Immature natural killer cell (primary cell): ENCODE measurements at places on chromosomes 4 and X. TPM values are rescaled to one million over a fixed set of nuclear protein-coding genes. Genes with fewer than 3 reads are reported as not detected.

Gene CT55
- polyA plus RNA-seq: not detected

Gene SPANXC
- not detected for polyA plus RNA-seq

Gene GLRA3
- polyA plus RNA-seq: not detected

Gene CCDC160
- polyA plus RNA-seq: 0.66 TPM

Gene PAGE4
- not detected for polyA plus RNA-seq

Gene DGAT2L6
- not detected for polyA plus RNA-seq

Gene SOX3
- not detected for polyA plus RNA-seq

Gene SLC39A8
- 28.6 TPM for polyA plus RNA-seq

Gene TBC1D8B
- polyA plus RNA-seq: not detected

Gene ZNF157
- polyA plus RNA-seq: not detected

Gene CXCL1
- not detected for polyA plus RNA-seq

DNA sequence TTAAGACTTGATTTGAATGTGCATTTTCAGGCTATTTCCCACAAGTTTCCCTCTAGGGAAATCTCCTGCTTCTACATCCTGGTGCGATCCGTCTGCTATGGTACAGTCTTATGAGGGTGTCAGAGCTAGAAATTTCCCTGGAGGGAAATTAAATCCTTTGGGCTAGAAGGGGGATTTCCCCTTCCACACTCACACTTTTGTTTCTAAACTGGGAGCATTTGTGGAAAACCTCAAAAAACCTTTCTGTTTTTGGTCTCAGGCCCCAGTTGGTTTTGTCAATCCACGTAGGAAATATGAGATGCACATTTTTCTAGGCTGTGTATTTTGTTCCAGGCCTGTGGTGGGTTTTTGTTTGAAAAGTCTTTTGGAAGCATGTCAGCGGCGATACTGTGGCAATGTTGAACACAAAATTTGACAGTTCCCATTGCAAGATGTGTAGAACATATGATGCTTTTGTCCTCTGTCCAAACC is 17.8 kb downstream of the HMGB3 start:
- no peak for DNase-seq

GRCh38 chrX:13110433-13111324 is 66.3 kb upstream of the FAM9C start:
- no peak for DNase-seq

DNA sequence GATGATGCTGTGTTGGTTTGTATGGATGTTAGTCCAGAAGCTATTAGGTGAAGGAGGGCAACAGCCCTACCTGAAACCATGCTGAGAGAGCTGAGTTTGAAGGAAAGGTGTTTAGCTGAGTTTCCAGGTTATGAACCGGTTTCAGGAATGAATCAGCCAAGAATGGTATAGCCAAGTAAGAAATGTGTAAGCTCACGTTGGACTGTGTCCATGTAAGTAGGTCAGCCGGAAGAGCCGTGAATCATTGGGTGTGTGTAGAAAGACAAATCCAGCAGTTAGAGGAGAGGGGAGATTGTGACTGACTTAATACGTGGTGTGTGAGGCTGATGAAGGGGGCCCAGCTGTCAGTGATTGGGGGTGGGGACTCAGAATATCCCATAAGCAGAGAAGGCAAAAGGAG is 77.2 kb upstream of the SPIN4 start:
- DNase-seq: no peak

- no peak for DNase-seq
These were observed 99.2 kb upstream of the TENM3 start for GRCh38 chr4:182143822-182144625.

DNA sequence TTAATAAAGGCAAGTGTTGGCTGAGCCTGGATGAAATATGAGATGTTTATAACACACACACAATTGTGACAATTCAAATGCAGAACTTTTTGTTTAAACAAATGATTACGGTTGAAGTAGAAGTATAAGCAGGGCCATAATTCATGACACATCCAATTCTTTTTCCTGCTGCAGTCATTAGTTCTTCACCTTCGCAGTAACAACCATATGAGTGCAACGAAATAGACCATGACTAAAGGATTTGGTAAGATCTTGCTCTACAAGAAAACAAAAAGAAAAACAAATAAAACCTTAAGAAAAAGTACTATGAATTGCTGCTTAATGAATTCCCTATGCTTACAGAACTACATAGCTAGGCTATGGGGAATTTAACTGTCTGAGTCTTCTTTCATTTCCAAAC is 13.9 kb upstream of the BMPR1B start:
- DNase-seq: no peak

DNA sequence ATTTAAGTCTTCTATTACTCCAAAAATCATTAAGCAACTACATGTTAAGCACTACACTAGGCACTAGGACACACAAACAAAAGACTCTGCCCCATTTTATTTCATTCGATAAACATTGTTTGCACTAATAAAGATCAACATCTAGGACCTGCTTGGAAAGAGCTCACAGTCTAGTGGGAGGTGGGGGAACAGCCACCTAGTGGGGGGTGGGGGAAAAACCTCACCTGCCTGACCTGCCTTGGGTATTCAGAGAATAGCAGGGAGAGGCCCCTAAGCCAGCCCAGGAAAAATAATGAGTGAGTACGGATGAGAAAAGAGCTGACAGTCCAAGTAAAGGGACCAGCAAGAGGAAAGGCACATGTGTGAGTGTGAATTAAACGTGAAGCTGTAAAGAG is 52.2 kb downstream of the PRDM5 start:
- no peak for DNase-seq

DNA sequence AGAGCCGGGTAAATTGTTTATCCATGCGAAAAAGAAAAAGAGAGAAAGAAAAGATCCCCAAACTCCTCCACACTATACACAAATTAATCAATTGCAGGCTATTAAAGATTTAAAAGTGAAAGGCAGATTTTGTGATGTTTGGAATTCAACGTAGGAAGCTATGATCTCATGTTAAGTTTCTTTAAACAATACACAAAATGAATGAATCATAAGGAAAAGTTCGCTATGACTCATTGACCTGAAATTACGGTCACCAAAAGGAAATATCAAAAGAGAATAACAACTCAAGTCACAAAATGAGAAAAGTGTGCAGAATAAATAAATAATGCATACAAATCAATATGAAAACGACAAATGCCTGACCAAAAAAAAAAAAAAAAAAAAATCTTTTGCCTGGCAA is 28.6 kb downstream of the CLNK start:
- DNase-seq: no peak

- DNase-seq: no peak
These were observed 152.2 kb downstream of the TACR3 start for GRCh38 chr4:103567591-103567990.

DNA sequence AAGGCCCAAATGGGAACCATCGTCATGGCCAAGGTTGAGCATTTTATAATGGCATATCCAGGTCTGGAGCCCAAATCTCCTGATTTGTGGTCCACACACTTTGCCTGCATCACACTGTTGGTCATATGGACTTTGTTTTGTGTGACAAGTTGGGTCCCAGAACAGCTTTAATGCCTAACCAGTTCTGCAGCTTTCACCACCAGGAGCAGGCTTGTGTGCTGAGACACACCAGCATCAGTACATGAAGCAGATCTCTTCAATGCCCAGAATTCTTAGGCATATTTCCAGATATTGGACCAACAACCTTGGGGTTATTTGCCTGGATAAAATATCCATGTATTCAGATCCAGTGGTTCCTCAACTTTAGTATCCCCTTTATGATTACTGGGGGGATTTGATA is 371.3 kb downstream of the FBXW7 start:
- DNase-seq: no peak

DNA sequence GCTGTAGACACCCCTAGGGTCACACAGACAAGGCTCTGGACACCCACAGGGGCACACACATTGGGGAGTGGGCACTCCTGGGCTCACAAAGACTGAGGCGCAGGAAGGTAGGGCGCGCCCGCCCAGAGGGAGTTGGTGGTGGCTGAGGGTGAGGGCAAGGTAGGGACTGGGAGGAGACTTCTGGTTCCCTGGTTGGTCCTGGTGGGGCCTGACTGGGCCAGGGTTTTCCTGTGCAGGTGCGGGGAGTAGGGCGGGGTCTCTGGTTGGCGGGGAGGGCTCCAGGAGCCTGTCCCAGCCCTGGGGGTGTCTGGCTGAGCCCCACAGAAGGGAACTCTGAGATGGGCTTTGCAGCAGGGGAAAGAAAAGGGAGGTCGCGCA is 6.7 kb upstream of the WAS start:
- no peak for DNase-seq

- DNase-seq: no peak
These were observed 3.4 kb upstream of the GK start for GRCh38 chrX:30649859-30650258.

DNA sequence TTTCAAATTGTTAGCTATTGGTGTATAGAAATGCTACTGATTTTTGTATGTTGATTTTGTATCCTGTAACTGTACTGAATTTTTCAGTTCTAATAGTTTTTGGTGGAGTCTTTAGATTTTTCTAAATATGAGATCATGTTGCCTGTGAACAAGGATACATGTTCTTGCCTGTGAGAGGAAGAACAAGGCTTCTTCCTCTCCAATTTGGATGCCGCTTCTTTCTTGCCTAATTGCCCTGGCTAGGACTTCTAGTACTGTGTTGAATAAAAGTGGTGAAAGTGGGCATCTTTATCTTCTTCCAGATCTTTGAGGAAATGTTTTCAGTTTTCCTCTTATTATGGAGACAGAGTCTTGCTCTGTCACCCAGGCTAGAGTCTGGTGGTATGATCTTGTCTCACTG is 16.2 kb upstream of the NAP1L5 start:
- no peak for DNase-seq

DNA sequence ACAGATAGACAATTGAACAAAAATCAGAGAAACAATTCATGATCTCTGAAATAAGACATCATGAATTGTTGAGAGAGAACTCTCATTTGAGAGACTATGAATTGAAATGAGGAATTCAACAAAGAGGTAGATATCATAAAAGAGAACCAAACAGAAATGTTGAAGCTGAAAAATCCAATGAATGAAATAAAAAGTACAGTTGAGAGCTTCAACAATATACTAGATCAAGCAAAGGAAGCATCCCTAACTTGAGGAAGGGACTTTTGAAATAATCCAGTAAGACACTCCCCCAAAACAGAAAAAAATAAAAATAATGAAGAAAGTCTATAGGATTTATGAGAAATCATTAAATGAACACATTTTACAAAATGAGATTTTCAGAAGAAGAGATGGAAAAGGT is 310.0 kb upstream of the PCDH10 start:
- DNase-seq: no peak

DNA sequence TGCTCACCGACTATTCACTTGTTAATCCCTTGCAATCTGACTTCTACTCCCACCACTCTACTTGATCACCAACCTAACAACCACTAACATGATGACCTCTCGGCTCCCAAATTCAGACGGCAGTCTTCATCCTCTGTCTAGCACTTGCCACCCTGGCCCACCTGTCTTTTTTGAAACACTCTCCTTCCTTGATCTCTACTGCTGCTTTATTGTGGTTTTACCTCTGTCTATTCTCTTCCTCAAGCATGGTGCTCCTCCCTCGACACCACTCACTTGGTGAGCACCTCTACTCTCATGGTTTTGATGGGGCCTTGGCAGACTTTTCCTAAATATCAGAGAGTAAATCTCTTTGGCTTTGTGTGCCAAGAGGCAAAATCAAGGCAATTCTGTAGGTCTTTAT is 21.7 kb upstream of the CXCR3 start:
- no peak for DNase-seq

DNA sequence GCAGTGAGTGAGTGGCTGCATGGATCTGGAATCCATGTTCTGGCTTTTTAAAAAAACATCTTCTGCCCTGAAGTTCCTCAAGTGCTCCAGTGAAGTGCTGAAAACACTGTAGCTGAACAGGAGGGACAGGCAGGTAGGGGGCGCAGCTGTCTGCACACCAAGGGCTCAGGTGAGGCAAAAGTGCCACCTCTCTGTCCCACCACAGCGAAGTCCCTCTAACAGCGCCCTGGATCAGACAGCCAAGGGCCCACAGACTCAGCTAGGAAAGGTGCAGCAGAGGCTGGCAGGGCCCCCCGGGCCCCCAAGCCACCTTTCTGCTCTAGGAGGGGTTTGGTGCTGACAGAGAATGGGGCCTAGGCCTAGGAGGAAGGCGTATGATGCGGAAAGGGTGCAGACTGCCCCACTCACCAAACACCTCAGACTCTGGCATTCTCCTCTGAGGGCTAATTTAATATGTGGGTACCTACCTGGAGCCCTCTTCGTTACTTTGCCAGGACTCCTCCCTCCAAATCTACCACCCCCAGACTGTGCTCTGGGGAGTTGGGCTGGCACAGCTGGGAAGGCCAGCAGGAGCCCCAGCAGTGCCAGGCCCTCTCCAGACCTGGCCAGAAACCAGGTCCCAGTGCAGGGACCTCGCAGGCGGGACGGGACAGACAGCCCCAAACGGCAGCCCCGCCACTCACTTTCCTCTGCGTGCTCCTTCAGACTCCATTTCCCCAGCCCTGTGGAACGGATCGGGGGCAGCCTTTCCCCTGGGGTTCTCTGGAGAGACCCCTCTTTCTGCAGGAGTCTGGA is 73.7 kb downstream of the ENPP6 start:
- no peak for DNase-seq

DNA sequence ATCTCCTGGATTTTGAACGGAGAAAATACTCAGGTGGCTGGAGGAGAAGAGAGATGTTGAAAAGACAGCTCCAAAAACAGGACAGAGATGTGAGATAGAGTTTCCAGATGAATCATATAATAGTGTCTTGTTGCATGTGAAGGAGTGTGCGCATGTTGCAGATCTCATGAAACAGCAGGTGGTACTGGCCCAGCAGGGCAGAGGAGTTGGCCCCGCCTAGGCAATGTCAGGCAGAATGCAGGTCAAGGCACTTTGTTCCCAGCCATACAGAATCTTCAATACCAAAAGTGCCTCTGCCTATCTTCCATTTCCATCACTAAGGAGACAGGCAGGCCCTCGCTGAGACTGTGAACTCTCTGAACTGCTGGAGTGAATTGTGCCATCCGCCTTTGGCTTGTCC is 63.9 kb upstream of the FAT1 start:
- DNase-seq: no peak

- no peak for DNase-seq
These were observed 300.4 kb upstream of the RPS6KA3 start for GRCh38 chrX:20567108-20567507.

GRCh38 chr4:6458528-6458927 is 13.9 kb downstream of the PPP2R2C start:
- no peak for DNase-seq

- DNase-seq: no peak
These were observed 218.8 kb downstream of the MAGEB17 start for GRCh38 chrX:16386126-16386525.

- DNase-seq: no peak
These were observed 152.9 kb downstream of the RTL3 start for GRCh38 chrX:78506248-78506647.

DNA sequence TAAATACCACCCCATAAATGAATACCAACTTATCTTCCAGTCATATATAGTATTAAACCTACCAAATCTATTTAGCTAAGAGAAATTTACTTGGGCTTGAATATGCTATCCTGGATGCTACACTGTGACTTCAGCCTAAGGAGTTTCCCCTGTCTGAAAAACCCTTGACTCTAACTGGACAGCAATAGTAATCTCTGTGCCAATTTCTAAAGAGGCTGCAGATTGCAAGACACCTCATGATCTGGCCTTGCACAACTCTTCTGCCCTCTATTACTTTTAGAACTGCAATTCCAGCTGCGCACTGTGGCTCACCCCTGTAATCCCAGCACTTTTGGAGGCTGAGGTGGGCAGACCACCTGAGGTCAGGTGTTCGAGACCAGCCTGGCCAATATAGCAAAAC is 371.5 kb downstream of the KCNIP4 start:
- DNase-seq: no peak
